ENCODE measurements at places on chromosomes 4 and X.

DNA sequence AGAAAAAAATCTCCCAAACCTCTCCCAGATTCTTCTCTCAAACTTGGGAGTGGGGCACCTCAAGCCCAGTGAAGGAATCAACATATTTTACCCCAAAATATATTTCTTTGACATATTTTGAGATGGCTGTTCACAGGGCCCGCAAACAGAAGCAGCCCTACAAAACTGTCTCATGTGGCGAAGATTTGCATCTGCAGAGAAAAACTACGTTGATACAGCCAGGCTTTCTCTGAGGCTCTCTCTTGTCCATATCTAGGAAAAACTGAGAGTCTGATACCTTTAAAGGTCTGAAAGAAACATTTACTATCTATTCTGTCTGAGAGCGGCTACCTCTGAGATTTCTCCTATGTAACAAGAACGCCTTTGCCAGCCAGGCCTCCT lies 23.3 kb upstream of the TMSB4X start:
- no peak for DNase-seq

DNA sequence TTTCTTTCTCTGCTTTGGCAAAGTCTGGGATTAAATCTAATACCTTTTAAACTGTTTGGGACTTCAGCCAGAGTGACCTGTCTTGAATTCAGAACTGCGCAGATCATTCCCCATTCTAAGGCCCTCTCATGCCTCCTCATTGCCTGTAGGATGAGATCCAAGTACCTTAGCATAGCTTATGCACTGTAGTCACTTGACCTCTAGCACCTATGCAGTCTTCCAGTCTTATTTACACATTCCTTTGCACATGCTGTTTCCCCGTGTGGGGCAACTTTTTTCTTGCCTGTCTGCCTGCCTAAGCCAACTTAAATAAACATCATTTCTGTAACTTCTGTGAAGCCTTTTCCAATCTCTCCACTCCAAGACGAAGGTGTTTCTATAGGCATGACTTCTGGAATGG lies 68.4 kb downstream of the AR start:
- no peak for DNase-seq

GRCh38 chrX:78754917-78755316 lies 7.4 kb downstream of the LPAR4 start:
- DNase-seq, result no peak

DNA sequence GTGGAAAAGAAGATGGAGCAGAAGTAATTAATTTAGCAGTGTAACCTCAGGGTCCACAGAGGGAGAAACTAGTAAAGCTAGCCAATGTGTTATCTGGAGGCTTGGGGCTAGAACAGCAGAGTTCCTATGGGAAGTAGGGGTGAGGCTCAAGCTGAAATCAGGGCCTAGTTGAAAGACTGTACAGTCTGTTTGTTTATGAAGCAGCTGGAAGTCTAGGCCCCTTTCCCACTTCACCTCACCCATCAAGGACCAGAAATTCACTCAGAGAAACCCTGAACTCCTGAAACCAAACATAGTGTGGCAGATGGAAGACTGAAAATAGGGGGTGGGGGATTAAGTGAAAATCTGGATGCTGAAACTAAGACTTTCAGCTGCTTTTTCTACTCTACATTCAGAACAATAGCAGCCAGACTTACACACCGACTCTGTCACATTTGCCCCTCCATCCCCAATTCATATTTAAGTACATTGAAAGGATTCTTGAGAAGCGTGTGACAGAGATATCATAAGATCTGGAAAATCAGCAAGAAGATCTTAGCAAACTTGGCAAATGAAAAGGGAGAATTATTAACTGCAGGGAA lies 32.6 kb upstream of the FAM241A start:
- DNase-seq, result no peak

GRCh38 chr4:186755550-186756519 lies 32.2 kb upstream of the FAT1 start:
- no peak for DNase-seq

DNA sequence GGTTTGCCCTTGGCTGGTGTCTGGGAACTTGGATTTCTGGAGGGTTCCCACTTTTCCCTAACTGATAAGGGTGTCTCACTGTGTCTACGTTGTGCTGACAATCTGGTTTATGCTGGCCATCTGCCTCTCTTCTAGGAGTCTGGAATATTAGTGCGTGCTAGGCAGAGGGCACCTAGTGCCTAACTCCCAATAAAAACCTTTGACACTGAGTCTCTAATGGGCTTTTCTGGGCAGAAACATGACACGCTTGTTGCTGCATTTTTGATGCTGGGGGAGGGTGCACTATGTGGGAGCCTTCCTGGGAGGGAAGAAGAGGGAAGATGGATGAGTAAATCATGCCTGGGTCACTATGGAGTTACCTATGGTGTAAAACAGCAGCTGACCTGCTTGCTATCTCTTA lies 16.3 kb upstream of the ZNF41 start:
- no peak for DNase-seq

DNA sequence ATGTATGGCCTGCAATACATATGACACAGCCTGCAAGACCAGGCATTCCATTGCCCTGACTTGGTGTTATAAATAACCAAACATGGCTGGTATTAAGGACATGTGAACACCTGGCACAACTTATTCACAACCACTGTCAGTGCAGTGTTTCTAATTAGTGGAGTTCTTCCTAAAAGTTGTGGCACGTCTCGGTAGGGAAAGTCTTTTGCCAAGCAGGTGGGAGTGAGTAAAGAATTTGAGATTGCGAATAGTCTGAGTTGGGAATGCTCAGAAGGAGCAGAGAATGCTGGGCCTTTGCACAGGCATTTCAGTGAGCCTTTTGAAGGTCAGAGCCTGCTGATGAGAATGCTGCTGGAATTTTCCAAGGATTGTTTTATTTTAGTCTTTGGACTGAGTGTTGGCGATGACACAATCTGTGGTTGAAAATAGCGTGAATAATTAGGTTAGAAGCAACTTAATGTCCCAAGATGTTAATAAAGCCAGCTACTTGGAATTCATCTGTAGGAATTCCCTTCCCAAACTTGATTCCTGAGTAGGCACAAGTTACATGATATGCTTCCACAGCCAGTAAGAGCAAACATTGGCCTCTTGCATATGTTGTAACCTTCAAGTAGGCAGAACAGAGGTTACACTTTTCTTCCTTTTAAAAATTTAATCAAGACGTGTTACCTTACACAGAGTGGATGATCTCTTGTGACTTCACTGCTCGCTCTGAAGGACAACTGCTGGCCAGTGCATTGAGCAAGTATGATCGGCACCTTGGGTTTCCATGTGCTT lies 83.6 kb upstream of the PGRMC2 start:
- no peak for DNase-seq

- DNase-seq, result no peak
These were observed 40.5 kb upstream of the OGT start for GRCh38 chrX:71492231-71493065.

DNA sequence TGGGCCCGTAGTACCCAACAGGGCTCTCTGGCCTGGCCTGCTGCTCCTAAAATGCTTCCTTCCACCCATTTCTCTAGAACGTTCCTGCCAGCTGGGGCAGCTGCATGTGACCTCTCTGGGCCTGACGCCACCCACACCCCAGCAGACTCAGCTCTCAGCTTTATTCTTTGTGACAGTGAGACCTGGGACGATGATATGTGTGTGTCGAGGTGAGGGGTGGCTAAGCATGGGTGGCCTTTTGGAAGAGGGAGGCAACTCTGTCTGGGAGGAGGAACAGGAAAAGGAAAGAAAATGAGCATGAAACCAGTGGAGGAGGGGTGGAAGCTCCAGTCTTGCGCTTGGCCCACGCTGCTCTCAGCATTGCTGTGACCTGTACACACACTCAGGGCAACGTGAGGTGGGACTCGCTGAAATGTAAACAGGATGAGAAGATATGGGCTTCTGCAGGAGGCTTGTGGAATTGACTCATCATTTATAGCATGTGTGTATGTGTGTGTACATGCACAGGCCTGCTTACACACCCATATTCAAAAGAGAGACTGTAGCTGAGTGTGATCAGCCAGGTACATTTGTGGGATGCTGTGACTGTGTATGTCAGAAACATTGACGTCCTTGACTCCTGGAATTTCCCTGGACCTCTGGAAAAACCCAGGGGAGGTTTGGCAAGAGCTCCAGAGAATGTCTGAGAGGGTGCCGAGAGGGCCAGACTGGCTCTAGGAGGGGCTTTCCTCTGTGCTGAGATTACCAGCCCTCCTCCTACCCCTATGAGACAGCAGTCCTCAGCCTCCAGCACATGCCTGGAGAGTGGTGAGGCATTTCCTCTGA lies 137.9 kb downstream of the PJA1 start:
- no peak for DNase-seq

DNA sequence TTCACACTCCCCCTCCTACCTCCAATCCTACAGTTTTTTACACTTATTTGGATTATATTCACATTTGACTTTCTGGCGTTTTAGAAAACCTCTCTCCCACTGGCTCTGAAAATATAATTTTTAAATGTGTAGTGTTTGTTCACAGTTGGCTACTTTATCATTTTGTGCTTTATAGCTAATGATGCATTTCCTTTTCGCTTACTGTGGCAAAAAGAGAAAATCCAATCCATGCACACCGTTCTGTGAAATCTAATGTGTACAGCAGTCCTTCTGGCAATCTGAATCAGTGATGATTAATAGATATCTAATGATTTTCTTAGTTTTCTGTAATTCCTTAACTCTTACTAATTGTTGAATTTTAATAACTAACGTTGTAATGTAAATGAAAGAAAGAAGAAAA lies 271.5 kb downstream of the ARAP2 start:
- DNase-seq, result no peak

DNA sequence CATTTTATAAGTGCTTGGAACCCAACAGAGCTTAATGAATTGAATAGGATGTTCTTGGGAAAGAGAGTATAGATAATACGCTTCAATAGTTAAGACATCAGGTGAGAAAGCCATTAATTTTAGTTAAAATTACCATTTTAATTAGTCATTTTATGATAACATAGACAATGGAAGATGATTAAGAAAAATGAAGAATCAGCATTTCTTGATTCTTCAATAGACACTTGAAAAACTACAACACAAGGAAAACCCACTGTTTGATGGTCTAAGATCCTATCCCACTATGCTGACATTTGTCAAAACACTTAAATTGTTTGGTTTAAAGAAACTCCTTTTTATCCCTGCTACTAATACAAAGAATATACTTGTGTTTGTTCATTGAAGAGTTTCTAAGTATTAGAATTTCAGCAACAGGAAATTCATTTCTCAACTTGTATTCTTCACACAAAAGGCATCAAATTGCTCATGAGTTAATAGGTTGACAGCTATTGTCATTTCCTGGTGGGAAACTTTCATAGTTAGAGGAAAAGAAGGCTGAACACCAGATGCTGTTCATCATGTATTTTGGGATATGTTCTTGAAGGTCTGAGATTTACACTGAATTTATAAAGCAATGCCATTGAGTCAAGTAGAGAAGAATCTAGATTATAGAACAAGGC lies 9.6 kb upstream of the CXCL2 start:
- DNase-seq, result no peak

DNA sequence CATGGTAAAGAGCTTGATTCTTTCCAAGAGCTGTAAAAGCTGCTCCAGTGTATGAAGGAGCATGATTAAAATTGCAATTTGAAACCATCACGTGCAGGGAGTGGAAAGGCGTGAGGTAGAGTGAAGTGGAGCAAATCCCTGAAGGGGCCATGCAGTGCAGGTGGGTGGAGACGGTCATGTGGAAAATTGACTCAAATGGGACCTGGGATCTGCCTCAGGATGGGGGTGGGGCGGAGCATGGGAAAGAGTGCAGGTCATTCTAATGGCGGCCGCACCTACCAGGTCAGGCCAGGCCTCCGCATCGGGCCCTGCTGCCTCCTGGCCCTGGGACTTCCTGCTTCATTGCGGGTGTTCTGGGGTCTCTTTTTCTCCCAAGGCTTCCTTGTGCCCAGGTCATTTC lies 25.3 kb upstream of the TRIM60 start:
- DNase-seq, result no peak

DNA sequence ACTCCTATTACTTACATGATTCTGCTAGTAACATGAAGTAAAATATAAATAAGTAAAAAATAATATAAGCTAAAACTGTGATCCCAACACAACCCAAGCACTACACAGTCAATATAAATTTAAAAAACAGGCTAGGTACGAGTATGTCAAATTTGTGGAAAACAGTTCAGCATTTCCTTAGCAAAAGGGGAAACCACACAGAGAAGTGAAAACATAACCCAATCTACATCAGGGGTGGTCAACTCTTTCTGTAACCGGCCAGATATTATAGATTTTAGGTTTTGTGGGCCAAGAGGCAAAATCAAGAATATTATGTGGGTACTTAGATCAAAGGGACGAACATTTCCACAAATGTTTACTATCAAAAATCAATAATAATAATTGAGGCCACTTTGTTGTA lies 70.1 kb downstream of the CHST7 start:
- no peak for DNase-seq

GRCh38 chrX:44062840-44063239 lies 89.7 kb upstream of the NDP start:
- DNase-seq, result no peak

DNA sequence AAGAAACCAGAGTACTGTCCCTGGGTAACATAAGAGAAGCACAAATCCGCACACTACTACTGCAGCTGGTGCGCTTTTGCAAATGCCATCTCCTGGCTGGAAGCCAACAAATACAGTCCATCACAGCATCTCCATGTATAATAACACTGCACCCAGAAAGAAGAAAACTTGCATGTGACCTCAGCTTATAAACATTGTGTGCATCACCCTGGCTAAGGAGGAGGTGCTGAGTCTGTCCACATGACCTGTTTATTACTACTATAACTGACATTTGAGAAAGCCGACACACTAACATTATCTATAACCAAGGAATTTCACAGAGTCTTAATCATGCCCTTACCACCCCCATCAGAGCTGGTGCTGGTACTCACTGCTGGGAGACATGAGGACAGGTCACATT lies 516.8 kb downstream of the CFAP47 start:
- no peak for DNase-seq

DNA sequence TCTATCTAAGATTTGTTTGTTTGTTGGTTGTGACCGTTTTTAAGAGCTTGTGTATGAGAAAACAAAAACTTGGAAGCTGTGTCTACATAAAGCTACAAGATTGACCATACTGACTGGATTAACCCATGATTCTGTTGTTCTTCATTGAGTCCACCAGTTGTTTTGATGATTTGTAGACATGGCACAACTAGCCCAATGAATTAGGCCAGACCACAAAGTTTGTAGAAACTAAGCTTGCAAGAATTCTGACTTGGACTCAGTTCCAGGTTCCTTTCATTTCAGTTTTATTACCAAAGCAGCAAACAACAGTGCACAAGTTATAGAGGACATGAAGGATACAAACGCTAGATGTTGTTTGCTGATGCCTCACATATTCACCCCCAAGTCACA lies 119.3 kb downstream of the RASGEF1B start:
- DNase-seq, result no peak
